ENCODE measurements at places on chromosomes 11 and 22. TPM values are rescaled to one million over a fixed set of nuclear protein-coding genes. Genes with fewer than 3 reads are reported as not detected.

The CRKL gene
- total RNA-seq = 69.9 TPM

The ASRGL1 gene
- total RNA-seq = 30.3 TPM

The RIBC2 gene
- total RNA-seq = 4.5 TPM

The DKK3 gene
- total RNA-seq = 11.9 TPM

The GRAP2 gene
- not detected for total RNA-seq

The CLMP gene
- total RNA-seq = not detected

The PKDREJ gene
- not detected for total RNA-seq

The IRAG1 gene
- not detected for total RNA-seq

The DLG2 gene
- 0.73 TPM for total RNA-seq

The DTX4 gene
- total RNA-seq = 56.7 TPM

The SLC15A3 gene
- total RNA-seq = 6.8 TPM

The SAA2 gene
- total RNA-seq = 22.0 TPM

The SLC35E4 gene
- total RNA-seq = 4.0 TPM

The DBX1 gene
- total RNA-seq = not detected

The KRTAP5-1 gene
- total RNA-seq = not detected

The SAA4 gene
- 2.6 TPM for total RNA-seq

The APOL6 gene
- 24.0 TPM for total RNA-seq

The GAB4 gene
- not detected for total RNA-seq

The ELMOD1 gene
- total RNA-seq = 0.35 TPM

The C11orf87 gene
- total RNA-seq = not detected

The SLC22A25 gene
- not detected for total RNA-seq

The HOATZ gene
- not detected for total RNA-seq

The MMP7 gene
- 171 TPM for total RNA-seq

The POGLUT3 gene
- total RNA-seq = 16.9 TPM

The TLCD5 gene
- total RNA-seq = 5.9 TPM

The OR52B4 gene
- not detected for total RNA-seq

The TESMIN gene
- total RNA-seq = 9.7 TPM

The FAM180B gene
- not detected for total RNA-seq

The TAGLN gene
- total RNA-seq = 4.6 TPM

Measured in Calu3 (cell line).